ENCODE measurements at places on chromosomes 5 and 9. TPM values are rescaled to one million over a fixed set of nuclear protein-coding genes. Genes with fewer than 3 reads are reported as not detected.

RNF180 gene
- total RNA-seq = 40.6 TPM

RANBP17 gene
- total RNA-seq = 11.6 TPM

- no peak for DNase-seq
Measured at GRCh38 chr5:158937381-158937952, 162.2 kb downstream of the EBF1 start.

DNA sequence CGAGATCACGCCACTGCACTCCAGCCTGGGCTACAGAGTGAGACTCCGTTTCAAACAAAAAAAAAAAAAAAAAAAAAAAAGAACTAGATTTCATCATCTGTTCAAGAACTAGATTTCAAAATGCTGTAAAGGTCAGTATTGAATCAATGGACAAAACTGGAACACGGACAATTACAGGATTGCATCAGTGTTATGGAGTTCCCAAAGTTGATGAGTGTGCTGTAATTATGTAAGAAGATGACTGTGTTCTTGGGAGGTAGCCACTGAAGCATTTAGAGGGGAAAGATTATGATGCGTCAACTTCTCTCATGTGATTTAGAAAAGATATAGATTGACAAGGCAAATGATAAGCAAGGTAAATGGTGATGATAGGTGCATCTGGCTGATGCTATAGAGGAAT is 6.5 kb downstream of the FAM240B start:
- DNase-seq = no peak

GRCh38 chr9:137358126-137358525 is 56.1 kb upstream of the NRARP start:
- DNase-seq = no peak

DNA sequence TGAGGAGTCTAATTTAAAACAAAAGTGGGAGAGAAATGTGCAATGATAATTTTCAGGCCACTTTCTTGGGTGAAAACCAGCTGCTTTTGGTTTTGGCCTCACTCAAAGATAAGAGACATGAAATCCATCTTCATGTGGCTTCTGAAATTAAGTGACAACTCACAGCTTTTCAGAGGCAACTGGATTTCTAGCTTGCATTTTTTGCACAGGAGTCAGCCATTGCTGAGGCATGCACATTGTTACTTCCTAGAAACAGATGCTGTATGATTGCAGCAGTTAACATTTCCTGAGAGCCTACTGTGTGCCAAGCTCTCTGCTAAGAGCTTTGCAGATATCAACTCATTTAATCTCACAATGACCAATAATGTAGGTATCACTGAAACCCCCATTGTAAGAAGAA is 562.6 kb downstream of the NR2F1-AS1 start:
- DNase-seq = no peak

GRCh38 chr9:90960941-90961340 is 159.3 kb downstream of the SYK start:
- DNase-seq = no peak

DNA sequence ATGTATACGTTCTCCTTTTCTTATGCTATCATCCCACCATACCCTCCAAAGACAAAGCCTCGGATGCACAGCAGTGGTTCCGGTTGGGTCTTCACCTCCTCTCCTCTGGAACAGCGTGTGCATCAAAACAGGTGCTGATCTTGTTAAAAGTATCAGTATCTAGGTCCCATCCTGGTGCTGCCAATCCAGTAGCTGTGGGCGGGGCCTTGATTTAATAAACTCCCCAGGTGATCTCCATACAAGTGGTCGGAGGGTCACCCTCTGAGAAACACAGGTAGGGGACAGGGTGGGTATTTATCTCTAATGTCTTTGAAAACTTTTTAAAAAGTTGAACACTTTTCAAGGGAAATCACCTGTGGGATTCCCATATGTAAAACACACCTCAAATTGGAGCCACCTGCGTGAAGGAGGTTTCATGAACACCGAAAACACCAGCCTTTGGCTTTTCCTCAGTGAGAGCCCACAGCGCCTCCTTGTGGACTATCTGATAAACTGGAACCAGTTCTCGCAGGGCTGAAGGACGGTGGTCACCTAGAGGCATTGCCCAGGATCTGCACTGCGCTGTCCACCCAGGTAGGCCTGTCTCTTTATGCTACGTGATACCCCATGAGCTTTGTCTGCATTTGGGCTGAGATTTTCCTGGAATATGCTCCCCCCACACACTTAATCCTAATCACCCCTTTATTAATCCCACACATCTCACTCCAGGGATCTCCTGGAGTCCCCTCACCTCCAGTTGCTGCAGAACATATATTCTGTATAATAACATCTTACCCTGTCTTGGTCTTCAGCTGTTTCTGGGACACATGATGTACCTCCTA is 80.5 kb upstream of the EPB41L4B start:
- DNase-seq = no peak

- DNase-seq = no peak
Measured at GRCh38 chr9:93245437-93245970, 61.6 kb downstream of the WNK2 start.

DNA sequence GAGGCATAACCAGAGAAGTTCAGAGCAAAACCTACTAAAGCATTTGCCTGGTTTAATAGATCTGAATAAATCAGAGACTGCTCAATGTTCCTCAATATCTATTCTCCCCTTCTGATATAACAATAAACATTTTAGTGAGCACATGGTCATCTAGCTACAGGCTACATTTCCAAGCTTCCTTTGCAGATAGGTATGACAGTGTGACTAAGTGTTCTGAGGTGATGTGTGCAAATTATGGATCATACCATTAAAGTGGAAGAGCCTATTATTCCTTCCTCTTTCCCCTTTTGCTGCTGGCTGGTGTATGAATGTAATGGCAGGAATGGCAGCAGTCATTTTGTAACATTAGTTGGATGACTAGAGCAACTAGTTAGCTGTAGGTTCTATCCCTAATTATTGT is 285.8 kb upstream of the RASA1 start:
- no peak for DNase-seq
